KG1 (cell line): ENCODE measurements at places on chromosomes 2 and 18.

DNA sequence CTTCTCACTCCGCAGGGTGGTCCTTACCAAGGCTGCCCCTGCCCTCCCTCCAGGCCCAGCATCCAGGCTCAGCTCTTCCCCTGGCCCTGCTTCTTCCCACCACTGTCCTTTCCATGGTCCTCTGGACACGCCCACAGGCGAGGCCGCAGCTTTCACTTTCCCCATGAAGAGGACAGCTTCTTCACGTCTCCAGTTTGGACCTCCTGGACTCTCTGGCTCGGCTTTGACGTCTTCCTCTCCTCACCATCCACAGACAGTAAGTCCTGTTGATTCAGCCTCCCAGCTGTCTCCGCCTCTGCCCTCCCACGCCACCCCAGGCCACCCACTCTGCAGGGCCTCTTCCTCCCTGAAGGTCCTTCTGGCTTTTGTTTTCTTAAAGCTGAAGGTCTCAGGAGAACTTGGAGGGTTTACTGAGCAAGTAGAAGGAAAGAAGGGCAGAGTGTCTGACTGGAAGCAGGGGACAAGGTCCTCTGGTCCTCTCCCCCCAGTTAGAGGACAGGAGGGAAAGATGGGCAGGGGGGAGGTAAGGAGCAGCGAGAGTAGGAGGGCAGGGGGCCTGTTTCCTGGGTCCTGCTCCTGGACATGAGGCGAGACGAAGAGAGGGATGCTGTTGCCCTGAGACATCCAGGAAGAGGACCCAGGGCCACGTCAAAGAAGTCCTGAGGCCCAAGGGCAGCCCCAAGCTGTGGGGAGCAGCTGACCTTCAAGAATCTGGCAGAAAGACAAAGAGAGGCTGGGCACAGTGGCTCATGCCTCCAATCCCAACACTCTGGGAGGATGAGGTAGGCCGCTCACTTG, 24.7 kb upstream of the NMUR1 start:
- DNase-seq = no peak

GRCh38 chr2:43021791-43022509, 204.5 kb downstream of the ZFP36L2 start:
- DNase-seq = no peak

DNA sequence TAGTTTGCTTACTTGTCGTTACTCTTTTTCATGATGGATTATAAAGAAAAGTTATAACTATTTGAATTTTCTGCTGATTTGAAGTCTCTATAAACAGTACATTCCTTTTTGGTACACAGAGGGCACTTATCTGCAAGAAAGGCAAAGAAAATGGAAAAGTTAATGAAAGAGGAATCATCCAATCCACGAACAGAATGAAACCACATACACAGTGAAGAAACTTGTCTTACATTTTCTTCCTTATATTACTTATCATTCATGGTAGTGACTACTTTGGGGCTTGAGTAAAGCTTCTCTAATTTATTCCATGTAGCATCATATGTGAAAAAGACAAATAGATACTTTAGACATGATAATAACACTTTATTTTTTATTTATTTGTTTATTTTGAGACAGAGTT, 14.8 kb upstream of the ACTR3 start:
- no peak for DNase-seq

GRCh38 chr18:8106603-8107002, 502.6 kb upstream of the RAB12 start:
- DNase-seq = no peak

DNA sequence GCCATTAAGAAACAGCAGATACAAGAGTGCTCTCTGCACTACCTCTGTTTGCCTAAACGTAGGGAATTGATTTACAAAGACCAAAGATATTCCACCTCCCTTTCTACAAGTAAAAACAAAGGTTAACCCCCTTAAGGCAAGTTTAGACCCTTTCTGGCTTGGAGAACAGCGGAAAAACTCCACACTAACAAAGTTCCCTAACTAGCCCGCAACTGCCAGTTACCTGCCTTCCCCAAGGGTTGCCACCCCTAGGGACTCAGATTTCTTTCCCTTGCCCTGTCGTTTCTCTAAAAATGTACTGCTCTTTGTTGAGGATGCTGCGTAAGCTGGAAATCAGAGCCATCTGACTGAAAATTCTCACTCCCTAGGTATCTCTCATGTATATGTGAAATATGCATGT, 627.5 kb upstream of the SOX11 start:
- no peak for DNase-seq

- DNase-seq = no peak
These were observed 12.6 kb downstream of the MRPL44 start for GRCh38 chr2:223969856-223970255.

DNA sequence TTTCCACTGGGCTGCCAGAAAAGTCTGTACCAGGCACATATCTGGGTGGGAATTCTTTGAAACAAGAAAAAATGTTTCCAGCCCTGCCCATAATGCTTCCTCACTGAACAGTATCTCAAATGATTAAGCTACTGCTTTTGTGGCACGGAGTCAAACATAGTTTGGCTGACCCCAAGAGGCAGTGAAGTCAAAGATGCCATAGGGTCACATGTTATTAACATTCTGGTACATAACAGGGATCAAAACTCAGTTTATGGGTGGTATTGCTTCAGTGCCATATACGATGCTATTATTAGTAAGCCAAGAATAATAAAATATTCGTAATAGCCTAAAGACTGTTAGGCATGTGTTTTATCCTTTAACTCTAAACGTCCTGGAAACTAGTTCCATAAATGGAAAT, 112.4 kb downstream of the FEZ2 start:
- no peak for DNase-seq

DNA sequence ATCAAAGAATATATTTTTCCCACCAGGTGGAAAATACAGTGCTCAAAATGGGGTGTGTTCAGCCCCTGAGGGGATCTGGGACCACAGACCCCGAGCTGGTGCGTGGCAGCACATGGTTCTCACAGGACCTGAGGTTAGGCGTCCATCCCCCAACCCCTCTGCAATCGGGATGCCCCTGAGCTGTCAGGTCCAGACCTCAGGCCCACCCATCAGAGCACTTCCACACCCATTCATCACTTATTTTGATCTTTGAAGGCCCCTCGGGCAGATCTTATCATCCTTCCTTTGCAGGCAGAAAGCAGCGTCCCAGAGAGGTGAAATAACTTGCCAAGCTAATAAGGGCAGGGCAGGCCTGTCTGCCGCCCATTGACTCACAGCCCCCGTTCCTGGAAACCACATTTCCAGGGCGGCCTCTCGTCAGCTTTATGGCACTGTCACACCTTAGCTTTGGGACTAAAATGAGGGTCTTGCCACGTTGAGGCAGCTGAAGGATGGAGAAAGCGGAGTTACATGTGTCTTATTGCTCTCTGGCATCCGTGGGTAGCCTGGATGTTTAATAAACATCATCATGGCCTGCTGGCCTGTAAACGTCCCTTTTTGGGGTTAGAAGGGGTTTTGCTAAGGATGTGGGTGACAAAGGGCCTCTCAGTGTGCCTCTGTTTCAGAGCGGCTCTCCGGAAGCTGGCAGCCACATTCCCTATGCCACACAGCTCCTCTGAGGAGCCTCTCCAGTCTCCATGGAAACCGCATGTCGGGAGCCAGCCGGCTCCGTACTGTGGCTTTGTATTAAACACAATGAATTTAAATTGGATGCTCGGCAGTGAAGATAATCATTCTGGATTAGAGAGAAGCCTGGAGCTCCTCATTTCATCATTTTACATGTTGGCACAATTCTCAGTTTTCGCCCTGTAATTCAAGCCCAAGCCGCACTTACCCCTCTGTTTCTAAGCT, 58.3 kb upstream of the MAPRE3 start:
- no peak for DNase-seq

DNA sequence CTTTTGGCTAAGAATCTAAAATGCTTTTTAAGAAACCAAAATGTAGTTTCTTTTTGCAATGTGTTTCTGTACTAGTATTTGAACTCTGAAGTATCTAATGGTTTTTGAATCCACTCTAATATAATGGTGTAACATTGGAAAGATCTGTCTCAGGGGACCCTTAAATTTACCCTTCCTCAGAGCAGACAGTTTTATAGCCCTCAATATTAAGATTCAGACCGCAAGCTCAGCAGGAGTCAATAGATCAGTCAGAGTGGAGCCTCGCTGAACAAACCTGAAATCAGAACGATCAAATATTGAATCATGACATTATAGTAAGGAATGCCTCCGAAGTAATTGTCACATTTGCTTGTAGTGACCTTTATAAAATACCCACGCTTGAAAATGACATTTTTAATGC, 18.3 kb downstream of the SGPP2 start:
- DNase-seq = no peak

DNA sequence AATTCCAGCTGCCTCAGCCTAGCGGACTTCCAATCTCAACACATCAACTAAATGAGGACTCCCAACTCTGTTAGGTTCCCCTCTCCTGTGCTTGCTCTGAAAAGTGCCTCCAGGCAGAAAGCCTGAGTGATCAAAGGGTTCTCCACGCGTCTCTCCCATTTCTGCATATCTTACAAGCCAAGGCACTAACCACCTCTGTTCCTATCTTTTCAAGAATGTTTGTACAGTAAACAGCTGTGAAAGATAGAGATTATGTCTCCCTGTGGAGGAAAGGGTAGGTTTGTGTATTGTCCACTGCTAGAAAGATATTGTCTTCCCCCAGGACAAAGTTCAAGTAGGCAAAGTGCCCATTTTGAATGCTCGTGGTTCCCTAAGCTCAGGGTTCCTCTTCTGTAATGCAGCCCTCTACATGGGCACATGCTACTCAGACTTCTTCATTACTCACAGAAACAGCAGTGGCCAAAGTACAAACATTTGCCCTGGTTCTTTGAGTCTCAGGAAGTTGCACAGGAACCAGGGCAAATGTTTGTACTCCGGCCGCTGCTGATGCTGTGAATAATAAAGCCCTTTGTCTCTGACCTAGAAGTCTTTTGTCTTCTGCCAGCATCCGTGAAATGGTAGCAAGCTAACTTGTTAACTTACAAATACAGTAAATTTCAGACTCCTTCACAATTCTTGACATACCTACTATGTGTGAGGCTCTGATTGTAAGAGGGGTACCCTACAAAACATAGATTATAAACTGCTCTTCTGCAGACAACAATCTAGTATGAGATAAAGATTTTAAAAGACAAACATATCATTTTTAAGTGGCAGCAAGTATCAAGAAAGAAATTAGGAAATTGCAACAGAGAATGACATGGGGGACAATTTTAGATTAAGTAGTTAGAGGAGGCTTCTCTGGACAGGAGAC, 44.5 kb downstream of the PKDCC start:
- DNase-seq = no peak

- DNase-seq = no peak
These were observed 43.8 kb downstream of the TMEM185B start for GRCh38 chr2:120179396-120179795.

GRCh38 chr18:24181806-24182205, 42.9 kb downstream of the CABYR start:
- DNase-seq = no peak

DNA sequence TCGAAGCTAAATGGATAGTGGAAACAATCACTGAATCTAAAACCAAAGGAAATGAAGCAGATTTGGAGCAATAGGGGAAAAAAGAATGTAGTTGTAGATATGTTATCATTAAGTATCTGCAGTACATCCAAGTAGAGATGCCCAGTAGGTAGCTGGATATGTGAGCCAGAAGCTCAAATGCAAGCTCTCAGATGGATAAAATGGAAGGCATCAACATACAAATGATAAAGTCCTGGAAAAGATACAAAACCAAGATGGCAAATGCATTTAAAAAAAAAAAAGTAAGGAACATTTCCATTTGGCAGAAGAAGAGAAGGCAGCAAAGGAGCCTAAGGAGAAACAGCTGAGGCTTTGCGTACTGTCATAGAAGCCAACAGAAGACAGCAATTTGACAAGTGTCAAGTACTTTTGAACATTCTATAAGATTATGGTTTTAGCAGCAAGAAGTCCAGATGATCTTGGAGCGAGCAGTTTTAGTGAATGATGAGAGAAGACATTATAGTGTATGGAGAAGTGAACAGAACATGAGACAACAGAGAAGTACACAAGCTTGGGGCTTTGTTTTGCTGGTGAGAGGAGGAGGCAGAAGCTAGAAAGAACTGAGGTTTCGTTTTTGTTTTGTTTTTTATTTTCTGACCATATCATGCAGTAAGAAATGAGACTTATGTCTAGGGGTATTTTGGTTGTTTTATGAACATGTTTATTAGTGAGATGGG, 18.3 kb downstream of the ROCK2 start:
- no peak for DNase-seq

- no peak for DNase-seq
These were observed 210.6 kb downstream of the BABAM2 start for GRCh38 chr2:28101123-28101522.

- DNase-seq = no peak
These were observed 269.3 kb upstream of the RAB12 start for GRCh38 chr18:8339952-8340351.

DNA sequence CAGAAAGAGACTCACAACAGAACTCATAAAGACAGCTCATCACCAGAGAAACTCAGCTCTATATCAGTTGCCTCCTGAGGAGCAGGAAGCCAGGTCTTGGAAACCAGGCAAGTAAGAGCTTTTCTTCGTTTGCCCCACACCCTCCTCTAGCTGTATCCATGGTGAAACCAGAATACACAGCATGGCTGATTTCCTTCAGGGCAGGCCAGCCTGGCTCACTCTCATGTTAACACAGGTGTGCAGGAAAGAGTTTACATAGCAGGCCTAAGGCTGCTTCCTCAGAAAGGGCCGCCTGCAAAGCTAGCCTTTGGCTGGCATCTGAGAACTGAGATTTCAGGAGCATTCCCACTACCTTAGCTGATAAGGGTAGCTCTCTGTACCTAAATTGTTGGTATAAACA, 65.7 kb downstream of the KLHL14 start:
- DNase-seq = no peak

GRCh38 chr2:238898534-238899281, 50.8 kb downstream of the TWIST2 start:
- no peak for DNase-seq

- DNase-seq = no peak
These were observed 18.4 kb upstream of the PSD4 start for GRCh38 chr2:113155331-113155730.

GRCh38 chr2:230904856-230905447, 20.1 kb downstream of the GPR55 start:
- DNase-seq = no peak

DNA sequence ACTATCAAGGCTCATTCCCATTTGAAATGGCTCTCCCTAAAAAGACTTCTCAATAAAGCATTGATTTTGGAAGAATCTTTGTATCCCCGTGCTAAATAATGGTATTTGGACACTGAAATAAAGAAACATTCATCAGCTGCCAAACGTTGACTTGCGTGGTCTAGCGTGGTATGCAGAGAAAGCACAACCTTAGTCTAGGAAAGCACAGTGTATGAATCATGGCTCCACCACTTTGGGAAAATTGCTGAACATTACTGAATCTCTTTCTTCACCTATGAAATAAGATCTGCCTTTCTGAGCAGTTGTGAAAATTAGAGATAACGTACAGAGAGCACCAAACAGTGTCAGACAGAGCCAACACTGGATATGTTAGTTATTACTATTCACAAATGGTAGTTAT, 353.9 kb downstream of the SS18 start:
- no peak for DNase-seq

DNA sequence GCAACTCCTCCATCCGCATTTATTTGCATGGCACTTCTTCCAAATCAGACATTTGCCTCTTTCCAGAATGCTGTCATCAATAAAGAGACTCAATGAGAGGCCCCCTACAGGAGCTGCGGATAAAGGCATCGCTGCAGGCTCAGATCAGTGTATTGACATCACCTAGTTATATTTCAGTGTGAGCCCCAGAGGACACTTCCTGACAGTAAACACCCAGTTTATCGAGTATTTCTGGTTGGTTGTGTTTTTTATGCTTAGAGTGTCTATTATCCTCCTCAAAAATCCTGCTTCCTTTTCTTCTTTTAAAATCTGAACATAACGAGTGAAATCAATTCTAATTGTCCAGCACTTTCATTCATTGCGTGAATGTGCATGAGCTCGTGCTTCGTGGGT, 38.8 kb downstream of the NRP2 start:
- DNase-seq = no peak
